Stimulated activated CD4-positive, alpha-beta T cell treated with anti-CD3 and anti-CD28 coated beads, Interleukin-2, amount 100 ng/mL, for 24 hours (primary cell): ENCODE measurements at places on chromosomes 3 and 15.

GRCh38 chr3:56190771-56191305, 277.4 kb downstream of the ERC2 start:
- DNase-seq, result no peak

DNA sequence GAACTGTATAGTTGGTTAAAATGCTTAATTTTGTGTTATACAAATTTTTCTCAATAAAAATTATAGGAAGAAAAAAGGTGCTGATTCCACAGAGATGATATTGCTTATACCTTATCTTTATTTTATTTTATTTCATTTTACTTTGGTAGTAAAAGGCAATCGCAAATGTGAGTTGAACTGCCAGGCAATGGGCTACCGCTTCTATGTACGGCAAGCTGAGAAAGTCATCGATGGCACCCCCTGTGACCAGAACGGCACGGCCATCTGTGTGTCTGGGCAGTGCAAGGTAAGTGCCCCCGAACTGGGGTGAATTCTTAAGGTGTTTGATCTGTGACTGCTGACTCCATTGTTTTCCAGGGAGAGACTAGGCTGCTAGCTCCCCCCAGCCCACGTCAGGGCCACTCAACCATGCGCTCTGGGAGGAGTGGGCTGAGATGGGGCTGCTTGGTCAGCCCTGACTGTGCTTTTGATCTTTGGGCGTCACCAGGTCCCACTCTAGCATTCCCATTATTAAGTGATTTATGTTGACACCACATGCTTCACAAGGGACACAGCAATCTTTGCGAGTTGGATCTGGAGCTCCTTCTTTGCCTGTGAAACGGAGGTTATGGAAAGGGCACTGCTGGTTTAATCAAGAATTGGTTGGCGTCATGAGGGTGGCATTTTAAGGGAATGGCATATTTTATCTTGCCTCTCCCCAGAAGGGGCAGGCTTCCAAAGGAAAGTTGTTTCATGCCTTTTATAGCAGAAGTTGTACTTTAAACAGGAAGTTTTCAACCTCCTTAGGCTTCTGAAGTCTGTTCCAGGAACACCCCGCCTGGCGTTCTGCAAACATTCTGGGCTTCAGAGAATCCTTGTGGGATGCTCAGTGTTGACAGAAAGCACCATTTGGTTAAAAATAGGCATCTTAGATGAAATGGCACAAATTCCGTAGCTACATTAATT, 296.5 kb downstream of the THSD4 start:
- no peak for DNase-seq

DNA sequence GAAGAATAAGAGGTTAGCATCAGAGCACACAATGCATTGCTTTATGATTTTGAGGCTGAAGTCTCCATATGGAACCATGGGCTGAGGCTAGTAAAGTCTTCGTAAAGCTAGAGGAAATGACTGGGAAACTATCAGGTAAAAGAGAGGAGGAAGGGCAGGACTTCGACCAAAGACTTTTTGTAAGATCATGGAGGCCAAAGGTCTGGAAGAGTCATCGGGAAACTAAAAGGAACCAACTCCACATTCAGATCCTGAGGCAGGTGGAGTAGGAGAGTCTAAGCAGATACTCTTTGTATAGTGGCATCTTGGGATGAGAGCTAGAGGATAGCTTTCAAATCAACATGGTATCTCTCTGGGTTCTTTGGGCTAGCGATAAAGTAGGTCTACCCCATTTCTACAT, 36.3 kb downstream of the SEMA6D start:
- no peak for DNase-seq

- peak; percentile 6 for DNase-seq
Measured at GRCh38 chr3:128317698-128318231, 148.9 kb downstream of the DNAJB8 start.

GRCh38 chr3:53773611-53774368, 72.4 kb downstream of the CHDH start:
- no peak for DNase-seq

DNA sequence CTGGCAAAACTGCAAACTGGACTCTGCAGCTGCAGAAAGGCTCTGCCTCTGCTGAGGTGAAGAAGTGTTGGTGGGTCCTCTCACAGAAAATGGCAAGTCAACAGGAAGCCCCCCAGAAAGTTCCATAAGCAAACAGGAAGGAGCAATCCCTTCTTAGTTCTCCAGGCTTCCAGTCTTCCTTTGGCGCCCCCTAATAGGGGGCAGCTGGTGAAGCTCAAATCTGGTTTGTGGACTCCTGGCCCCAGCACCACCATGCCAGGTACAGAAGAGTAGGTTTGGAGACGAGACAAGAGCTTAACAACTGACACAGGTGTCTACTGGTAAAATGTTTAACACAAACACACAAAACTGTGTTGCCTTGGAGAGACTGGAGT, 35.5 kb downstream of the LEO1 start:
- no peak for DNase-seq

- DNase-seq, result no peak
Measured at GRCh38 chr3:74614107-74614967, at the start of gene CNTN3. TSS of gene CNTN3 (minus strand) at chr3:74614659. CDS start at chr3:74521112, 93,547 bp downstream.

DNA sequence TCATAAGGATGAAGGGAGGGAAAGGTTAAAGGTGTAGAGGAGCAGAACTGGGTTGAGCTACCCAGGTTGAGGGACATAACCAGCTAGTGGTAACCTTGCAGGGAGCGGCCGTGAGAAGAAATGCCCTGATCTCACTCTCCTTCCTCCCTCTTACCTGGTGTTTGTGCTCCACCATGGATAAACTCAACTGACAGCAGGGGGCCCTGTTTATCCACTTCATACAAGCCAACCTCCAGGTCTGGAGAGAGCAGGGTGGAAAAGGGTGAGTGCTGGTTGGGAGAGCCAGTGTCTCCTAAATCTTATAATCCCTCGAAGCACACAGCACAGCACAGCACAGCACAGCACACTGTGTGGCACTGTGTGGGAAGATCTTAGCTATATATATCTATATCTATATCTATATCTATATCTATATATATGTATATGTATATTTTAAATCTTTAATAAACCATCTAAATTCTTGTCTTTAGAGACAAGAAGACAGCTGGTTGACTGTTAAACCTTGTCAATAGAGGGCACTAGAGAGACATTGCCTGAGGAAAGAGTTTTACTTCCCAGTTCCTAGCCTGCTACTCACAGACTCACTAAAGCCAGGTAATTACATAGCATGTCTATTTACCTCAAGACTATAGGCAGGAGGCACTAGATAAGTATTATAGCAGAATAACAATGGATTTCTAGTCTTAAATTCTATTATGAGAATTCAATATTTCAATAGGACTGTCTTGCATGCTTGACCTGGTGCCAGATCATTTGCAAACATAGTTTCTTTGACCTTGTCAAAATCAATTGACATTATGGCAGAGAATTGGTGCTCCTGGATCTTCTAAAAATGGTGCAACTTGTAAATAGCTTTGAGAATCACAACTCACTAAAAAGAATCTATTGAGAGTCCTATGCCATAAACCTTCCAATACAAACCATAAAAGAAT, 21.7 kb upstream of the FMN1 start:
- DNase-seq, result no peak

GRCh38 chr15:82799183-82799841, 6.6 kb downstream of the FSD2 start:
- no peak for DNase-seq

DNA sequence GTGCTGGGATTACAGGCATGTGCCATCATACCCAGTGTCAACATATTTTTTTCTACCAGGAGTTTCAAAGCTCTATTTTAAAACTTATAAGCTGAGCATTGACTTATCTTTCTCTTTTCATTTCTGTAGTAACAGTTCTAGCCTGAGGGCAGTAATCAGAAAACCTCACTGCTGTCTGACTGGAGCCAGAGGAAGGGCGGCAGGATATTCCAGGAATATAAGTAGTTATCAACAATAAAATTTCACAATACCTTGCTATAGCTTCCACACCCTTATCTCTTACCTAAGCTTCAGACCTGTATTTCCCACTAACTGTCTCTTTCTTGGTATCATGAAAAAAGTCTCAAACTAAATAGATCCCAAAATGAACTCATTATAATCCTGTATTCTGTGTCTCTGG, 5.1 kb upstream of the NEDD4 start:
- DNase-seq, result no peak

GRCh38 chr15:78626381-78626995, 5.7 kb upstream of the CHRNA3 start:
- DNase-seq, result no peak

DNA sequence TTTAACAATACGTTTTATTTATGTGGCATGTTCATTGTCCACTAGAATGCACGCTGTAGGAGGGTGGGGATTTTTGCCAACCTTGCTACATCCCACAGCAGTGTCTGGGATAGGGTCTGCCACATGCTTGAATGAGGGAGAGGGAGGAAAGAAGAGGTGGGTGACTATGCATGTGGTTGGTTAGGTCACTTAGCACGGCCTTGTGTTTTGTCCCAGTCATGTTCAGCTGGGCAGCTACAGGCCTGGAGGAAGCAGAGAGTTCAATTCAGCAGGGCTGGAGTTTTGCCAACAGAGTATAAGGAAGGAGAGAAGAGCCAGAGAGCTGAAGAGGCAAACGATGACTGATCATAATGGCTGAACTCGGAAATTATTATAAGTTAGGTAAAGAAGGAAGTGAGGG, 268.4 kb upstream of the NSMCE3 start:
- DNase-seq, result no peak

DNA sequence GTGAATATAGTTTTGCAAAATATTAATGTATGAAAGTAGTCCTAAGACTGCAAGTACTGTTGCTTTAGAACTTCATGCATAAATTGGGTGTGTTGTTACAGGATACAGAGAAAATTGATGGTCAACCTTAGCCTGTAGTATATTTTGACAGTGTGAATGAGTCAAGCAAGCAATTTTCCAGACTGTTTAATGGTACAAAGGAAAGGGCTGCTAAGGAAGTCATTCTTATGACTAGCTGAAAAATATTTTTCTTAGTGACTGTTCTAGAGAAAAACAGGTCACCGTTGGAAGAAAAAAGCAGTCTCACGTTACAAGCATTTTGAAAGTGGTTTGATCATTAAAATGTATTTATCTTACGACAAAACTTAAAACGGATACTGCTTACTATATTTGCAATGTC, 49.2 kb downstream of the MBNL1 start:
- DNase-seq, result no peak

DNA sequence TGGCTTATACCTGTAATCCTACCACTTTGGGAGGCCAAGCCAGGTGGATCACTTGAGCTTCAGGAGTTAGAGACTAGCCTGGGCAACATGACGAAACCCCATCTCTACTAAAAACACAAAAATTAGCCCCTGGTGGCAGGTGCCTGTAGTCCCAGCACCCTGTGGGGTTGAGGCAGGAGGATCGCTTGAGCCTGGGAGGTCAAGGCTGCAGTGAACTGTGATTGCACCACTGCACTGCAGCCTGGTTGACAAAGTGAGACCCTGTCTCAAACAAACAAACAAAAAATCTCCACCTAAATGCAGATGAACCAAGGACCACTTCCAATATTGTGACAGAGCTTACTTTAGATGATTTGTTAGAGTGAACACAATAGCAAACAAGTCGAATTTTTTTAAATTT, 53.7 kb downstream of the TP53BP1 start:
- no peak for DNase-seq

- no peak for DNase-seq
Measured at GRCh38 chr3:193716150-193716549, 123.1 kb downstream of the OPA1 start.

GRCh38 chr3:41199866-41200668, 762 bp downstream of the CTNNB1 start:
- peak; percentile 43 for DNase-seq

GRCh38 chr3:64890006-64890405, 202.2 kb upstream of the ADAMTS9 start:
- no peak for DNase-seq

DNA sequence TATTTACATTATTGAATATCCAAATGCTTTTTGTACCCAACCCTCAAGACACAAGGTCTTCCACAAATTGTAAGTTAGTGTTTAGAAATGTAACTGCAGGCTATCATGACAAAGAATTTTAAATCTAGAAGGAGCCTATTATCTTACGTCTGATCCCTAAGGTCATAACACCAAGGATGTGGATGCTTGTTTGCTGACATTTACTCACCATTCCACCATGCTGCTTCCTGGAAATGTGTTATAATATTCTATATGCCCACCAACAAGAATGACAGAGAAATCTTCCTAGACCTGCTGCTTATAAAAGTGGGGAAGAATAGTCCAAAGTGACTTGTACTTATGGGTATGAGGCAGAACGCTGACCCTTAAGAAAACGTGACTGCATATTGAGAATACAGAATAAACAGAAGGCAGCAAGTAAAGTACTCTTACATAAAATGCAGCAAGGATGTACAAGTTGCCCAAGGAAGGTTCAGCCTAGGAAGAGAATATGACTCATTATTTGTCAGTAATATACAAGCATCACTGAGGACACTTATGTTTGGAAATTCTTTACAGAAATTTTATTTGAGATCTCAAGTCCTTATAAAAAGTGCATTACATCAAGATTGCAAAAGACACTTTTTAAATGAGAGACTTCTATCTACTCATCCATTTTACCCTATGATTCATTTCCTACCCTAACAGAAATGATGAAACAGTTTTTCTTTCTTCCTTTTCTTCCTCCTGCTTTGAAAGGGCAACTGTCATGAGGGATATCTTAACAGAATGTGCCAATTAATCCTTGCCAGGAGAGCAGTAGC, 59.6 kb downstream of the ESYT3 start:
- DNase-seq, result no peak

GRCh38 chr3:20622304-20622703, 436.3 kb upstream of the SGO1 start:
- no peak for DNase-seq

GRCh38 chr3:183826448-183827250, 1.3 kb upstream of the MAP6D1 start:
- no peak for DNase-seq

- no peak for DNase-seq
Measured at GRCh38 chr3:23723930-23724329, 81.8 kb upstream of the UBE2E1 start.

GRCh38 chr15:45150481-45150880, 20.7 kb downstream of the DUOX1 start:
- DNase-seq, result no peak

DNA sequence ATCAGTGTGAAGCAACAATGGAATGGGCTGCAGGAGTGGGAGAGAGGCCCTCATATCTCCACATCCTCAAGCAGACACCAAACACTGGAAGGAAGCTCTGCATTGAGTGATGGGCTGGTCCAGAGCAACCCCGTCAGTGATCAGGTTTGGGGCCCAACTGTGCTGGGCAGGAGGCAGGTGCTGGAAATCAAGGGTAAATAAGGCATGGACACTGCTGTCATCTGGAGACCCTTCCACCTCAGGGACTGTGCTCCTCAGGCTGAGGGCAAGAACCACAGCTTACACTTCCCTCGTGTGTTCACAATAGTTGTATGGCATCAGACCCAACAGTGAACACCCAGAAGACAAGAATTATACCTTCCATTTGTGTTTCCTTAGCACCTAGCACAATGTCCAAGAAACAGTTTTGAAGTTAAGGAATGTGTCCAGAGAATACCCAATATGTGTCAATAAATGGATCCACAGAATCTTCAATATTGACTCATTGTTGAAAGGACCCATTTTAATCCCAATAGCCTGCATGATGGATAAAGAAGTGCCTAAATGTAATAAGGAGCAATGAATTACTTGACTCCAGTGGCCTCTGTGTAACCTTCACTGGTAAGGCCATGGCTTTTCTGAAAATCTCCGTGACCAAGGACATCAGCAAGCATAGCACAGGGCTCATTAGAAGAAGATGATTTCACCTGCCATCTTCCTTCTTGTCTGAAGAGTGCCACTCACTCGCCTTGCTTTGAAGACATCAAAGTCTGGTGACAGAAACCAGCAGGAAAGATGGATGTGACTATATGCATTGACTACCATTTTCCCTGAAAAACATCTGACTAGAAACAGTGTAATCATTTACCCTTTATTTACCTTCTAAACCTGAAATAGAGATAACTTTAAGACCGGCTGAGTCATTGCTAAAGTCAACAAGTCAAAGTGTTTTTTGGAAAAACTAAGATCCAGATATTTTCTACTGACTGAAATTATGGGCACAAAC, 7.0 kb upstream of the AHSG start:
- DNase-seq, result no peak
